HTR-8/SVneo (cell line): ENCODE measurements at places on chromosomes 13 and 19.

DNA sequence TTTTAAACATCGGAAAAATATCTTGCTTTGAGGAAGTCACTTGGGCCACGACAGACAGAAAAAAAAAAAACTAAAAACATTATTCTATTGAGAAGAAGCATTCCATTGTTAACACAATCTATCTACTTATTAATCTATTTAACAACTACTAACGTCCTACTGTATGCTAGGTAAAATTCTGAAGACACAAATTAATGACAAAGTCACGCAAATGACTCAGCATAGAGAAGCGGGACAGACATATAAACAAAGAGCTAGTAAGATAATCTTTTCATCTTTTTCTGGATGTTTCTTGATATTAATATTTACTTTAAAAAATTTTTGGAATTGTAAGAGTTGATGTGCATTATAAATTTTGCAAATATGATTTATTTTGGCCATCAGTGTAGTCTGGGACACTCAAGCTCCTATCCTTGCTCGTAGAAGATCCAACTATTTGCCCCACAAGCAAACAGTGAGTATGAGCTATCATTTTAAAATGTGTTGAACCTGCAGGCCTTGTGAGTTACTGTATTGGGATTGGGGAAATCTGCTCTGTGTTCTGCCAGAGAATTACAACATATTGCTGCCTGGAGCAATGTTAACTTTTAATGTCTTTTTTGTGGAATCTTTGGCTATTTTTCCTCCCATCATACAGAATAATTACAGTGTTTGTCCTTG, 109.1 kb downstream of the PCDH9 start:
- no peak for DNase-seq

GRCh38 chr19:45477713-45478453, 10.1 kb downstream of the FOSB start:
- DNase-seq = no peak

DNA sequence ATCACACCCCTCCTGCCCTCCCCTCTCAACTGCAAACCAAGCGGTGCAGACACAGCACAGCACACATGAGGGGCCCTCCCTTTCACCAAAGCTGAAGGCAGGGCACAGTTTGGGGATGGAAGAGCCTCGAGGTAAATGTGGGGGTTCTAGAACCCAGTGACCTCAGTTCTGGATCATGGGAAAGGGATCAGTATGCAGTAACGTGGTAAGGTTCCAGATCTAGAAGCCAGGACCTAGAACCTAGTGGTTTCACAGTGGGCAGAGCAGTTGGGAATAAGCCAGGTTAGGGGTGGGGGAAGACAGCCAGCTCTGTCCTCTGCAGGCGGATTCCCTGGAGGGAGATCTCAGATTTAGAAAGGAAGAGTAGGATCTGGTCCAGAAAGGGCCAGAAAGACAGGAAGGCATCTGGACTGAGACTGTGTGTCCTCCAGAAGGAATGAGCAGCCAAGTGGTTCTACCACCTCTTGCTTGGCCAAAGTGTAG, 3.1 kb downstream of the FTL start:
- DNase-seq = no peak

- no peak for DNase-seq
Measured at GRCh38 chr13:37645181-37645740, 46.7 kb upstream of the POSTN start.

- no peak for DNase-seq
Measured at GRCh38 chr13:22108979-22109378, 438.1 kb downstream of the FGF9 start.

DNA sequence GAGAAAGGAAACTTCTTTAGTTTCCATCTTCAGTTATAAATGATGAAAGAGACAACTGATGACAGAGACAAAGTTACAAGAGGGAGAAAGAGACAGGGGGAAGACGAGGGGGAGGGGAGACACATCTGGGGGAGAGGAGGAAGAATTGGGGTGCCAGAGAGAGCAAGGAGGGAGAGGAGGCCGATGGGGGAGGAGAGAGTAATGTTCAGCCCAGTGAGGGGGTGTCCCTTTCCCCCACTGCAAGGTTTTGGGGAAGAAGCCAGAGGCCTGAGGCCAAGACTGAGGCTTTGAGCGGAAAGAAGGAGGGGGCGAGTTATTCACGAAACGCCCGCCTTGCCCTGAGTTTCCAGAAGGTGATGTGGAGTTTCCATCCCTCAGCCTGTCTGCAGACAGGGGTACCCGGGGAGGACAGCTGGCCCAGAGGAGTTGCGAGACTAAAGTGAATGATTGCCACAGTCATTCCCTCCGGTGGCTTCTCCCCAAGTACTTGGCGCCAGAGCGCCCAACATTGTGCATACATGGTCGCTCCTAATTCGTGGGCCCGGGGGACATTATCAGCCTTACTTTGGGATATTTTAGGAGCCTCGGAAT, 558 bp upstream of the PPAN start:
- no peak for DNase-seq

GRCh38 chr19:10797541-10798256, 38.3 kb downstream of the TMED1 start:
- DNase-seq = no peak

DNA sequence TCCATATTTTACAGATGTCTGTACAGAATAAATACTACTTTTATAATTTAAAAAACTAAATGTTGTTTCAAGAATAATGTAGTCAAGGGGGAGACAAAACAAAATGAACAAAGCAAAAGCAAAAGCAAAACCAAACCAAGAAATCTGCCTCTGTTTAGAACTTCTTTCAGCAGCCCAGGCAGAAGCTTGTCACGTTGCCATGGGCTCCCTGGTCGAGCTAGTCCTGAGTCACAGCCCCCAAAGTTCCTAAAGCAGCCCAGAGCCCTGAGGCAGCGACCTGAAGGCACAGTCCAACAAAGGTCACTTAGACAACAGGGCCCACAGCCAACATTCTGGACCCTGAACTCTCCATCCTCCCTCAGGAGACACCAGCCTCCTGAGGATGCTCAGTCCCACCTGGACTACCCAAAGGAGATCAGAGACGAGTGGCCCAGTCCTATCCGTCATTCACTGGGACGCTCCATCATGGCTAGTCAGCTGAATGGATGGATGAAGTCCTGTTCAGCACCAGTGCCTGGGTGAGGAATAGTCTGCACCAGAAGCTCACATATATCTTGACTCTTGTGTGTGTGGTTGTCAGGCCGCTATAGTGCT, 41.7 kb downstream of the SIAH3 start:
- DNase-seq = no peak

DNA sequence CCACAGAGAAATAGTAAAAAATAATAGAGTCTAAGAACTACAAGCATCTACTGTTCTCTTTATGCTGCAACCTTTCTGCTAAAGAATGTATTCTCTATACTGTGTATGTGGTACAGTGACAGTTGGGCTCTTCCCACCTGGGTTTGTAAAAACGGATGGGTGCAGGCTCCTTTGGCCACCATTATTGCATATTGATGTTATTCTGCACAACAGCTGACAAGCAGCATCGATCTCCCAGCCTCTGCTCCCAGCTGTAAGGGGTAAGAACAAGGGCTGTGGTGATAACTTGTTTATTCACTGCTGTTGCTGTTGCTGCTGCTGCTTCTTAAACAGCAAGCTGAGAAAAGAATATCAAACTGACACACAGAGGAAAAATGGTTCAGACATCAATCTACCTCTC, 56.1 kb downstream of the KCNRG start:
- no peak for DNase-seq

DNA sequence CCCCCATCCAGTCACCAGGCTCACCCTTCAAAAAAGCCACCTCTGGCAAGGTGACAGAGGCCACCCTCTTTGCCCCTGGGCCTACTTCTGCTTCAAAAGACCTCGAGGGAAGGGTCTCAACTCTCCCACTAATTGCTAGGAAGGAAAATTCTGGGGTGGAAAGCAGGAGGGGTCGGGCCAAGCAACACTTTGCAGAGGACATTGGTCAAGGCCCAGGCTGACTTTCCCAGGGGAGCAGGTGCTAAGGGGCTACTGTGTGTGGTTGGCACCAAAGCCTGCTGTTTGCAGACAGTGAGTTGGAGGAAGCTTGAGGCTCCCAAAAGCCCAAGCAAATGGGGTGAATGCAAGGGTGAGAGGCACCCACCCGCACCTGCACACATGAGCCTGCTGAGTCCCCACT, 28.6 kb upstream of the VSTM2B start:
- no peak for DNase-seq

GRCh38 chr19:44947041-44947581, 1.3 kb downstream of the APOC2 start:
- no peak for DNase-seq

GRCh38 chr19:39052243-39052746, 19.9 kb upstream of the FBXO27 start:
- peak; percentile 72 for DNase-seq

DNA sequence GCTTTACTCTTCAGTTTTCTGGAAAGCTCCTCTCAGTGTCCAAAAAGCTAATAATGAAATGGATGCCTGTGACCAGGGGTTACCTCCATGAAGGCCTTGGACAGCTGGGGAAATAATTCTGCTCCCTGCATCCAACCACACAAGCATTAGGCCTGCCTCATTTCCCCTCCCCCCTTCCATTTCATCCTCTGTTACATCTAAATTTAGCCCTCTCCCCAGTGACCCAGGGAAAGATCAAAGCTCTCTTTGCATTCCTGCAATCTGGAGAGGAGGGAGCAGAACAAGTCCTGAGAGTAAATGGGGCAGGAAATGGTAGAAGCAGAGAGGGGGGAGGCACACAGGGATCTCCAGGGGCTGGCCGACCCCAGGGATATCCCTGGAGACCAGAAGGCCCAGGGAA, 452.7 kb downstream of the TSHZ3 start:
- DNase-seq = no peak

DNA sequence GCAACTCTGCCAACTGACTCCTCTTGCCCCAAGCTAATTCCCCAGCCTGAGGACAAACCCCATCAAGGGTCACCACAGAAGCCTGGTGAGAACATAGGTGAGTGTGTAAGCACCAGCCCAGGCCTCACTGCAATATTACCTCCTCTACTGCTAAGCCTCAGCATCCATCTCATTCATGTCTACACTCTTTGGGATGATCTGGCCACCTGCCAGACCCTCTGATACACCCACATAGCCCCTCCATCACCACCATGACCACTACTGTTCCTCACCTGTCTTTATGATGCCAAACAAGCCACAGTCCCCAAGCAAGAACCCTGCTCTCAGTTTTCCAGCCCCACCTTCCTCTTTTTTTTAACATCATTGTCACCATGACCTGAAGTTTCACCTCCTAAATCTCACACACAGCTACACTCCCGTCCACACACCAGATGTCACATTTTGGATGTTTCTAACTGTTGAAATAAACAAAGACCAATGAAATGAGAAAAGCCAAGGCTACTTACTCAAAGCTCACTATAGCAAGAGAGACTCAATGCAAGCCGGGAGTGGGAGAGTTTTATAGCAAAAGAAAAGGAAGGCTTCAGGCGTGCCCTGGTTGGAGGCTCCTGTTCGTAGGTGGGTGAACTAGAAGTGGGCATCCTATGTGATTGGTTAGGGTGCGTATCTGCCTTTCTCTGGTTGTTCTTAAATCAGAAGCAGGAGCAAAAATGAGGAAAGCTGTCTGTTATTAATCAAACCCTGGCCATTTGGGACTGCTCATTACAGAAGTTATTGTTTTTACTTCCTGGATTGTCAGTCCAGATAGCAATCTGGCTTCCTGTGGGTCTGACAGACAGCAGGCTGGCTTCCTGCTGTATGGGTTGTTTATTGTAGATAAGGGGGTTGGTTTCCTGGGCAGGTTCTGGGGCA, 2.0 kb downstream of the ZNF792 start:
- no peak for DNase-seq

GRCh38 chr13:76823969-76824368, 62.2 kb downstream of the KCTD12 start:
- no peak for DNase-seq

DNA sequence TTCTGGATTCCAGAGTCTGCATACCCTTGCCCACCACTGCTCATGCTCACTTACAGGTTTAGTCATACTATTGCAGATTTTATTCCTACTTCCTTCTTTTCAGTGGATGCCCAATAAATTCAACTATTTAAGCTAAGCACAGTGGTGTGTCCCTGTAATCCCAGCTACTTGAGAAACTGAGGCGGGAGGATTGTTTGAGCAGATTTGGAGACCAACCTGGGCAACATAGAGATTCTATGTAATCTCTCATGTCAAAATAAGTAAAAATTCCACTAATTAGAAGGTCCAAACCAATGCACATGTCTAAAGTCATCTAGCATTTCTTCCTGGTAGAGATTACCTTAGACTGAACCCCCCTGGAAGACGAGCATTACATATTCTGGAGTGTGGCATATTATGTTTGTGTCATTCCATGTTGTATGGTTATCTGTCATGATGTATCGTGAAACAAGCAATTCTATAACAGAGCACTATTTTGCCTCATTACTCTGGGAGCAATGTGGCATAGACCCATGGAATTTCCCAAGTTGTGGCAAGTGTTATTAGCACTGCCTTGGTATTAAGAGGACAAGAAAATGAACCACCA, 8.3 kb downstream of the HMGB1 start:
- DNase-seq = no peak

DNA sequence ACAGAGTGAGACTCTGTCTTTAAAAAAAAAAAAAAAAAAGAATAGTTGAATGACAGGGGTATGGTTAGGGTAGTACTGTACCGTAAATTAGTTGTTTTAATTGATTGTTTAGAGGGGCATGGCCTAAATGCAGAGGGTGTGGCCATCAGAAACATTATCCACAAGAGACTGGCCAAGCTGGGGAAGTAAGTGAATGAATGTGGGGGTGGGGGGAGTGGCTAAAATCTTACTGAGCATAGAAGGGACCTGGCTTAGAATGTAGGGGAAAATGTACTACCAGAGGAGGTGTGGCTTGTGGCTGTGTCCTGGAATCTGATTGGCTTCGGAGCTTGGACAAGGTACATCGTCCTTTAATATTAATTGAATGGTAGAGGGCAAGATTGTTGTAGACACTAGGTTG, 3.8 kb downstream of the BCL2L12 start:
- no peak for DNase-seq

GRCh38 chr13:114078461-114079451, 53.7 kb downstream of the RASA3 start:
- DNase-seq = no peak

DNA sequence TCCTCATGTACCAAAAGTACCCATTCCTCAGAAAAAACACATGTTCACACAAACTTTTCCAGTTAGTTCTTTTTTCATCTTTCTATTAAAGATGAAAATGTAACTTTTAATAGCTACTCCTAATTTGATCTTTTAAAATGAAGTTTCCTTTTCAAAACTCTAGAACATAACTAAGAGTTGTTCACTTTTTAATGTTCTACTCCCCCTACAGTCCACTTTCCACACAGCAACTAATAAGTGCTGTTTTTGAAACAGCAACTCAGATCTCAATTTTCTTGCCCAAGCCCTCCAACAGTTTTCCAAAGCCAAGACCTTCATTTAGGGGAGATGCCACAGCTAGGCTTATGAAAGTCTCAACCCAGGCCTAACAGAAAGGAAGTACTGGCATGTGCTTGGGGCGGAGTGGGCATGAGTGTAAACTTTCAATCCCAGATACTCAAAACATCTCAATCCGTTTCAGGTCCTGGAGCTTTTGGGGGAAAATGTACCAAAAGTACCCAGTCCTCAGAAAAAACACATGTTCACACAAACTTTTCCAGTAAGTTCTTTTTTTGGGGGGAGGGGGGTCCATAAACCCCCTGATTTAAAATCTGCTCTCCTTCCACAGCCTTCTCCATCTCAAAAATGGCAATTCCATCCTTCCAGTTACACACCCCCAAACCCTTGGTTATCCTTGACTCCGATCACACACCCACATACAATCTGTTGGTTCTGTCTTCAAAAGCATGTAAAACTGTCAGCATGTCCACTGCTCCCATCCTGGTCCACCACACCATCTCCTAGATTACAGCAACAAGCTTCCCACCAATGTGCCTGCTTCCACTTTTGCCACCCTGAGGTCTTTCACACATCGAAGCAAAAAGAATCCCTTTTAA, 2.0 kb downstream of the FBL start:
- DNase-seq = peak; percentile 43
